Fibroblast of skin of right biceps (primary cell): ENCODE measurements at places on chromosomes 6 and 20.
A peak's percentile ranks its signal among the peaks of the same experiment; 100 is the strongest.

- DNase-seq = no peak
Measured at GRCh38 chr6:150641398-150642139, 41.9 kb downstream of the PLEKHG1 start.

DNA sequence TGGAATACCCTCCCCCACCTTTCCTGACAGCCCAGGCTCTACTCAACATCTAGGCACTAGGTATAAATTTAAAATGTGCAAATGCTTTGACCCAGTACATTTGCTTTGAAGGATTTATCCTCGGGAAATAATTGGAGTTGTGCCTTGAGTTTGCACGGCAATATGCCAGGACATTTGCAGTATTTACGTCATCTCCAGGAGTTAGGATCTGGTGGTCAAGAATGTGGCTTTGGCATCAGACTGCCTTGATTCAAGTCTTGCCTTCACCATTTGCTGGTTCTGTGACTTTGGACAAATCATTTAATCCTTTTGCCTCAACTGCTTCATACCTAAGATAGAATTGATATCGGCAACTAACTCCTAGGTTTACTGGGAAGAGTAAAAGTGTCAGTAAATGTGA, 169.6 kb downstream of the PLCB1 start:
- DNase-seq = no peak

GRCh38 chr6:8743170-8743745, 307.9 kb upstream of the SLC35B3 start:
- DNase-seq = no peak

GRCh38 chr6:52286798-52287432, 2.4 kb upstream of the MCM3 start:
- peak; percentile 72 for DNase-seq

DNA sequence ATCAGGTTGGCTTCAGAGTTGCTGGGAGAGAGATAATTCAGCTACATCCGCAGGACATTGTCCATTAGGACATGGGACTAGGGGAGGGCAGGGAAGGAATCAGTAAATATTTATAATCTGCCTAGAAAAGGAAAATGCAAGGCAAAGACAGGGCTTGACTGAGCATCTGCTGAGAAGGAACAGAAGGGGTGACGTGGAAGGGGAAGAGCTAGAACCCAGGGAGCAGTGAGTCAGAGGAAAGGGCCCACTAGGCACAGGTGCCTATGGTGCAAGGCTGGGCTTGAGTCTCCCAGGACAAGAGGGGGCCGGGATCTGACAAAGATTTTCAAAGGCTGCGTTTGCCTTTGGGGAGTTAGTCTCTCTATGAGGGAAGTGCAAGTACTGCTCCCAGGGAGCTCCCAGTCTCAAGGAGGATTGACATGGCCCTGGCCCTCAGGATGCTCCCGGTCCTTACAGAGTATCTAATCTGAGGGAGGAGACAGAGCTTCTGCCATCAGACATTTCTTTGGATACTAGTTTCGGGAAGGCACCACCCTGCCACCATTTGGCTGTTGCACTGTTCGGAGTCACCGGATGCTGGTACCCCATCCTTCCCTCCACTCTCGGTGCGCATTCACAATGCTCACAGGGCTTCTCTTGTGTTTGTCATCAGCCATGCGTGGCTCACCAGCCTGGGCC, 21.9 kb downstream of the VEGFA start:
- DNase-seq = no peak

DNA sequence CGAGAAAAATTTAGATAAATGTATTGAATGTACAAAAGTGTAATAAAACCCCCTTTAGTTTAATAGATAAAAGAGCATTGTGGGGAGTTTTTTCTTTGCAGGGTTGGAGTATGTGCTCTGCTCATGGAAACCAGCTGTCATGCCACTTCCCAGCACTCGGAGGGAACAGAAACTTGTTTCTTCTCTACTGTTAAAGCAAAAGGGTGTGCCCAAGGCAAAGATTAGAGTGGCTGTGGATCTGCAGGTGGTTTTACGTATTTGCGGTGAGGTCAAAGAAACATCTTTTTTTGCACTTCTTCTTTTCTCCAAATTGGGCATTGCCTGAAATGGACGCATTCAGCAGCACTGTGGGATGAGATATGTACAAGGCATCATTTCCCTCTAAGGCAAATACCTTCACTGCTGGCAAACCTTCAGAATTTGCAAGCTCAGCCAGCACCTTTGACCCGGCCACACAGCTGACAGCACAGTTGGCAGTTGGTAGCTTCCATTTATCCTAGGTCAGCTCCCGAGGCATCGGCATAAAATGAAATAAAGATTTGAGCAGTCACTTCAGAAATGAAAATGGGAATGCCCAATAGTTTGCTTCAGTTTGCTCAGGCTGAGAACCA, 178.4 kb upstream of the EYA4 start:
- no peak for DNase-seq

DNA sequence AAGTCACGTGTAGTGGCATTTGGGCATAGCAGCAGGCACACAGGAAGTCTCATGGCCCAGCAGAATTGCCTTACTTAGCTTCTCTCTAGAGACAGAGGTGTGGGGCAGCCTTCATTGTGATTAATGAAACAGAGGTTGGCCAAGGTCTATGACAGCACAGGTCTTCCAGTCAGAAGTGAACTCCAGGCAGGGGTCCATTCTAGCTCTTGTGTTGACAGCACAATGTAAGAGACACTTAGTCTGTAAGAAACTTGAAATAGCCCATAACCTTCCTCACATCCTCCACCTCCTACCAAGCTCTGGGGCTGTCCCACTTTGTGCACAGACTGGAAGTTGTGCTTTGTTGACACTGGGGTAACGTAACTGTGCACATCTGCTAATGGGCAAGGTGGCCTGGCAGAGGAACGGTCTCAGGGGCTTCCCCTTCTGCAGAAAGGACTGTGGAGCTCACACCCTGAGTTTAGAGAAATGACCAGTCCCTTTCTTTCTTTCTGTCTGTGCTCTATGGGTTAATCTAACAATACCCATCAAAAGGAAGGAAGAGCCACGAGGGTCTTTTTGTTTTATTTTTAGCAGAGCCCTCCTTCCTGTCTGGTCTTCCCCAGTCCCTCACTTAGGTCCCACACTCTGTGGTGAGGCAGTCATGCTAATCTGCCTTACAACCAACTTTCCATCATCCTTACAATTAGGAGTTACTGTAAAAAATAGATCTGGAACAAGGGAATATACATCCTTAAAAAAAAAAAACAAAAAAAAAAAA, 35.6 kb upstream of the TAGAP start:
- no peak for DNase-seq

- peak; percentile 73 for DNase-seq
Measured at GRCh38 chr6:73180763-73181619, 44.3 kb downstream of the KHDC1L start.
